ENCODE measurements at places on chromosomes 11 and 22. TPM values are rescaled to one million over a fixed set of nuclear protein-coding genes. Genes with fewer than 3 reads are reported as not detected.

The OMP gene
- total RNA-seq: not detected

The RAB38 gene
- total RNA-seq: 13.6 TPM

The GRAP2 gene
- total RNA-seq: 3.4 TPM

The SHANK3 gene
- 25.1 TPM for total RNA-seq

The PPP1R14B gene
- total RNA-seq: 154 TPM

The GLYATL1 gene
- not detected for total RNA-seq

DNA sequence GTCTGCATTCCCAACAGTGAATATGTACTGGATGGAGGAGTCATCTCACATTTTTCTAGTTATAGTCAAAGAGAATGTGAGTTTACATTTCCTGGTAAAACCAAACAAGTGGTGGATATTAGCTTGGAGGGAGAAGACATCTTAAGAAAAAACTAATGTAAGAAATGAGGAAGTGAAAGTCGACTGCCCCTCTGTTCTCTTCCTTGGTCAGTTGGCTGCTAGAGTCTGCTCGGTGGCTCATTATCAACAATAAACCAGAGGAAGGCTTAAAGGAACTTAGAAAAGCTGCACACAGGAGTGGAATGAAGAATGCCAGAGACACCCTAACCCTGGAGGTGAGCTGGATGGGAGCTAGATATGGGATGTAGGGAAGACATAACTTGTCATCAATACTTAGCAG lies 5.8 kb downstream of the SLC22A9 start:
- H3K4me3 ChIP-seq: no peak overlapping the region
- no peak for DNase-seq
- no peak overlapping the region for H3K27ac ChIP-seq
- no peaks in the 10 kb centered on the region for H3K4me1 ChIP-seq
- H3K36me3 ChIP-seq: no peaks in the 10 kb centered on the region
- no peaks in the 10 kb centered on the region for H3K27me3 ChIP-seq

- H3K27me3 ChIP-seq: peaks cover 12% of the 10 kb centered on the region
- H3K4me3 ChIP-seq: no peak overlapping the region
- DNase-seq: no peak
Observed at GRCh38 chr11:17526931-17527627, 17.1 kb downstream of the USH1C start.

GRCh38 chr11:87421422-87421821 lies 383.7 kb downstream of the TMEM135 start:
- no peaks in the 10 kb centered on the region for H3K27me3 ChIP-seq
- H3K4me1 ChIP-seq: no peaks in the 10 kb centered on the region
- H3K36me3 ChIP-seq: no peaks in the 10 kb centered on the region
- no peak overlapping the region for H3K27ac ChIP-seq
- peak; percentile 78 for DNase-seq
- no peak overlapping the region for H3K4me3 ChIP-seq

DNA sequence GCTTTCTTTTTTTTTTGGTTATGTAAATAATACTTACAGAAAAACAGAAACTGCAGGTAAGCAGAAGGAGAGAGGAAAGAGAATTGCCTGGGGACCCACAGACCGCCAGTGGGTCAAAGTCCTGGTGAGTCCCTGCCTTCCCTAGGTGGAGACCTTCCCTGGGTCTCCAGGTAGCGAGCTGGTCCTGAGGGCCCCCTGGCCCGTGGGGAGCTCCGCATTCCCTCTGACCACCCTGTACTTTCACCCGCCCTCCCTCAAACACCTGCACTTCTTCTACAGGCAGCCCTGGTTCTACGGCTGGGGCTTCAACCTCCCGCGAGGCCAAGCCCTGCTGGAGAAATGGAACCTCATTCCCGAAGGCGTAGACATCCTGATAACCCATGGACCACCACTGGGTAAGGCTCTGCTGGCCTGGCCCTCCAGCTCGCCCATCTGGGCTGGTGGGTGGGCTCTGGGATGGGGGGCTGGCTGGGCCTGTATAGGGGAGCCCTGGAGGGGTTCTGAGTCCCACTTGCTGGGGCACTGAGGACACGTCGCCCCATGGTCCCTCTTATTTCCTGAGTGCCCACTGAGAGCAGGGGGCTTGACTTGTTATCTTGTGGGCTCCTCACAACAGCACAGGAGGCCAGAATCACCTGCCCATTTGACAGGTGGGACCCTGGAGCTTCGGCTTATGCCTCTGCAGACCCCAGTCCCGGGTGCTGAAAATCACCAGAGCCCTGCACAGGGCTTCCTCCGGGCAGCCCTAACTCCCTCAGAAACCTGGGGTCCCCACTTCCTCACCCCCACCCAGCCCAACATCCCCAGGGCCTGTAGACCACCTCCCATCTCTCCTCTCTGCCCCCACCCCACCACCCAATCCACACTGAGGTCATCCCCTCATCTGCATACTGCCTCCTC lies 86.4 kb downstream of the MPPED1 start:
- no peaks in the 10 kb centered on the region for H3K36me3 ChIP-seq
- no peak overlapping the region for H3K4me3 ChIP-seq
- no peaks in the 10 kb centered on the region for H3K4me1 ChIP-seq

- H3K27ac ChIP-seq: no peak overlapping the region
- H3K4me3 ChIP-seq: no peak overlapping the region
- H3K27me3 ChIP-seq: no peaks in the 10 kb centered on the region
- no peaks in the 10 kb centered on the region for H3K36me3 ChIP-seq
- no peaks in the 10 kb centered on the region for H3K4me1 ChIP-seq
Observed at GRCh38 chr11:80417681-80418080, 976.9 kb upstream of the TENM4 start.

GRCh38 chr11:2316169-2316962 lies 14.6 kb downstream of the TSPAN32 start:
- no peaks in the 10 kb centered on the region for H3K27me3 ChIP-seq
- H3K36me3 ChIP-seq: no peaks in the 10 kb centered on the region
- peaks cover 12% of the 10 kb centered on the region for H3K4me1 ChIP-seq
- DNase-seq: peak; percentile 64
- no peak overlapping the region for H3K4me3 ChIP-seq
- no peak overlapping the region for H3K27ac ChIP-seq

DNA sequence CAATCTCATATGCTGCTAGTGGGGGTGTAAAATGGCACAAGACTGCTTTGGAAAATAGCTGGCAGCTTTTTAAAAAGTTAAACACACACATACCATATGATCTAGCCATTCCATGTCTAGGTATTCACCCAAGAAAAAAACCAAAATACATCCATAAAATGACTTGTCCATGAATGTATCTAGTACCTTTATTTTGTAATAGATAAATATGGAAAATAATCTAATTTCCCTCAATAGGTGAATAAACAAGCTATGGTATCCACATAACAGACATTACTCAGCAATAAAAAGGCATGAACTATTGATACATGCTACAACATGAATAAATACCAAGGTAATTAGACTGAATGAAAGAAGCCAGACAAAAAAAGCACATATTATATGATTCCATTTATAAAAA lies 22.9 kb downstream of the RNF141 start:
- H3K27me3 ChIP-seq: no peaks in the 10 kb centered on the region
- H3K4me3 ChIP-seq: no peak overlapping the region
- DNase-seq: no peak
- peaks cover 5% of the 10 kb centered on the region for H3K36me3 ChIP-seq
- H3K27ac ChIP-seq: no peak overlapping the region

DNA sequence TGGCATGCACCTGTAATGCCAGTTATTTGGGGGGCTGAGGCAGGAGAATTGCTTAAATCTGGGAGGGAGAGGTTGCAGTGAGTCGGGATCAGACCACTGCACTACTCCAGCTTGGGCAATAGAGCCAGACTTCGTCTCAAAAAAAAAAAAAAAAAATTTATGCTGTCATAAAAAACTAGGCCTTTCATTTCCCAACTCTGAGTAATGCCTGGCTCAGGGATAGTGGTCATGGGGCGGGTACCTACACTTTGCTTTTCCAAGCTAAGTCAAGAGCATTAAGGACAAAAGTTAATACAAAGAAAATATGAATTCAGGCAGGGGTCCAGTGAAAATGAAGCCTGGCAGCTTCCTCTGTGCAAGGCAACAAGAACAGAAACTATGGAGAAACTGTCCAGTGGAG lies 16.3 kb downstream of the CPSF7 start:
- no peak overlapping the region for H3K4me3 ChIP-seq
- H3K36me3 ChIP-seq: peaks cover 100% of the 10 kb centered on the region
- H3K27me3 ChIP-seq: no peaks in the 10 kb centered on the region
- DNase-seq: no peak
- no peak overlapping the region for H3K27ac ChIP-seq

DNA sequence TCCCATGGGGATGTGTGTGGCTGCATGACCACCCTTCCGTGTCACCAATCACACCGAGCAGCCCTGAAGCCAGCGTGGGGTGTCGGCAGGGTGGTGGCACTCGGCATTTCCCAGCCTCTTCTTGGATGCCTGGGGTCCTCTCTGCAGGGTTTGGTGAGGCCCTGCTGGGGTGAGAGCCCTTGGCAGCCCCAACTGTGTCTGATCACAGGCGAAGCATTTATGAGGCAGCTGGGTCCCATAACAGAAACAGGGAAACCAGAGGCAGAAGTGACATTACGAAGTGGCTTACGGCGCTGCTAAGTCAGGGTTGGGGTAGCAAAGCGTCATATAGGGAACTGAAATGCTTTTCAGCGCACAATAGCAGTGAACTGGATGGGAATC lies 92.3 kb upstream of the SEPTIN5 start:
- no peaks in the 10 kb centered on the region for H3K27me3 ChIP-seq
- no peak for DNase-seq
- H3K36me3 ChIP-seq: no peaks in the 10 kb centered on the region
- H3K4me3 ChIP-seq: no peak overlapping the region
- H3K4me1 ChIP-seq: peaks cover 11% of the 10 kb centered on the region

DNA sequence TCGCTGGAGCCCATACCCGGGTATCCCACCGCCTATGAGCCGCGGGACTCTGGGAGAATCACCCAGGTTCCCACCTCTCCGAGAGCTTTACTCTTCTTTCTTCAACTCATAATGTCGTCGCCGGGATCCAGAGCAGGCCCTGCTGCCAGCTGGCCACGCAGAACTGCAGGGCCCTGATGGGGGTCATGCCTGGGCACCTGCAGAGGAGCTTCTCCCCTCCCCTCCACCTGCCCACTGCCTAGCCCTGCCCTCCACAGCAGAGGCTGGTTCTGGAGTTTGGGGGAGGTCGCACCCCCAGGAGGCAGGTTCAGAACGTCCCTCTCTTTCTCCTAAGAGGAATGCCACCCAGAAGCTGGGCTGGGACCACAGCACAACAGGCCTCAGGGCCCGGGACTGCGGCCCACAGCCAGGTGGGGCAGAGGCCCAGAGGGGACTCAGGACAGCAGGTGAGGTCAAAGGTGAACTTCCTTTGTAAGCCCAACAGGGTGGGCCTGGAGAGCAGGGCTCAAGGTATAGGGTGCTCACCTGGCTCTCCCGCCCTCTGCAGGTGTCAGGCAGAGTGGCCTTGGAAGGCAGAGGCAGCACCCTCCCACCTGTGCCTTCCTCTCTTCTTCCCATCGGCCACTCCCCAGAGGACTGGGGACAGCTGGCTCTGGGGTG lies 1.9 kb downstream of the SLC25A45 start:
- no peak overlapping the region for H3K4me3 ChIP-seq
- H3K27me3 ChIP-seq: no peaks in the 10 kb centered on the region
- no peaks in the 10 kb centered on the region for H3K36me3 ChIP-seq
- H3K27ac ChIP-seq: peak overlapping the region; percentile 98

DNA sequence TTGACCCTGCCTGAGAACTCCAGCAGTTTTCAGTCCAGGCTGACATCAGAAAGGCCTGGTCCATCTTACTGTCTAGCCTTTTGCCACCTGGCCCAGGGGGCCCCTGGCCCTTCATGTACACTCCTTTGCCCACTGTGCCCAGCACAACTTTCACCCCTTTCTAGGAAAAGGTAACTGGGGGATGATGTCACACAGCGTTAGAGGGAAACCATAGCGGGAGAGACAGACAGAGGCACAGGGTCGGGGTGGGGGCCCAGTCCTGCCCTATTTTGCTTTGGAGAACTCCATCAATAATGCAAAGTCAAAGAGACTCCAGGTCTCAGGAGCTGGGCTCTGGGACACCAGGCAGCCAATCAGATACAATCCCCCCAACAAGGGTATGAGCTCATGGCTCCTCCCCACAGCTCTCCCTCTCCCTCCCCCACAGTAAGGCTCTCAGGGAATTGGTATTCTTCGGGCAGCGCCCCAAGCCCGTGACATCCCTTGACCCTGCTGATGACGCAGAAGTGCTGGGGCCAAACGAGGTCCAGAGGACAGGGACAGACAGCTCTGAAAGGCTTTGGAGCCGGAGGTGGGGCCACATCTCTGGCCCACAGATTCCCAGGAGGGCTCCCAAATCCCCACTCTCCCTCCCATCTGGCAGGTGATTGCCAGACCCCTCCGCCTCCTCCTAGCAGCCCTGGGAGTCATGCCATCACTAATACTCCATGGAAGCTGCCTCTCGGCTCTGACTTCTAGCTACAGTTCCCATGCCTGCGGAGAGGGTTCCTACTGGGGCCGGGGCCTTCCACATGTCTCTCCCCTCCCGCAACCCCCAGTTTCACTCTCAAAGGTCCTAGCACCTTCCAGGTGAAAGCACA lies 5.9 kb downstream of the USP2 start:
- H3K4me1 ChIP-seq: peaks cover 16% of the 10 kb centered on the region
- no peak overlapping the region for H3K27ac ChIP-seq
- H3K4me3 ChIP-seq: no peak overlapping the region
- H3K36me3 ChIP-seq: no peaks in the 10 kb centered on the region

- no peak overlapping the region for H3K4me3 ChIP-seq
- no peaks in the 10 kb centered on the region for H3K4me1 ChIP-seq
- H3K27ac ChIP-seq: no peak overlapping the region
- H3K27me3 ChIP-seq: no peaks in the 10 kb centered on the region
- no peaks in the 10 kb centered on the region for H3K36me3 ChIP-seq
- no peak for DNase-seq
Observed at GRCh38 chr11:12989428-12990161, 19.5 kb upstream of the RASSF10 start.

- H3K36me3 ChIP-seq: peaks cover 56% of the 10 kb centered on the region
- H3K27me3 ChIP-seq: no peaks in the 10 kb centered on the region
- no peak overlapping the region for H3K4me3 ChIP-seq
- peaks cover 23% of the 10 kb centered on the region for H3K4me1 ChIP-seq
- H3K27ac ChIP-seq: no peak overlapping the region
- DNase-seq: no peak
Observed at GRCh38 chr11:66264914-66265313, 3.5 kb upstream of the RAB1B start.

- peaks cover 12% of the 10 kb centered on the region for H3K27me3 ChIP-seq
- H3K27ac ChIP-seq: no peak overlapping the region
- no peak for DNase-seq
- H3K36me3 ChIP-seq: no peaks in the 10 kb centered on the region
Observed at GRCh38 chr11:76790251-76790650, 7.1 kb downstream of the TSKU start.

DNA sequence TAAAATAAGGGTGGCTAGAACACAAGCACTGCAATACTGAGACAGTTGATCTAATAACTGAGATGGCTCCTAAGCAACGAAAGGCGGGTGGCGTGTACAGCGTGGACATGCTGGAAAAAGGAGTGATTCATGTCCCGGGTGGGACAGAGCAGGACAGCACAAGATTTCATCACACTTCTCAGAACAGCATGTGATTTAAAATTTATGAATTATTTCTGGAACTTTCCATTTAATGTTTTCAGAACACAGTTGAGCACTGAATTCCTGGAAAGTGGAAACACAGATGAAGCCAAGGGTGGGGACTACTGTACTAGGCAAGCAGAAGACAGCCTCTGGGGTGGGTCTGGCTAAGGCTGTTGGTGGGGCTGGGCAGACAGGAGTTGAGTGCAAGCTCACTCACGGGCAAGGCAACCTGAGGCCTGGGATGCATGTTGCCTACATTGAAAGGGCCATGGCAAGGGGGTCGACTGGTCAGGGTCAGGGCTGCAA lies 165.6 kb upstream of the DDI1 start:
- no peaks in the 10 kb centered on the region for H3K4me1 ChIP-seq
- no peak overlapping the region for H3K4me3 ChIP-seq

- no peak overlapping the region for H3K27ac ChIP-seq
- H3K36me3 ChIP-seq: no peaks in the 10 kb centered on the region
- no peaks in the 10 kb centered on the region for H3K27me3 ChIP-seq
- H3K4me3 ChIP-seq: no peak overlapping the region
- H3K4me1 ChIP-seq: no peaks in the 10 kb centered on the region
Observed at GRCh38 chr11:21254790-21255189, 585.4 kb downstream of the NELL1 start.

Data from left lung (tissue), 14 donors.